Anterior cingulate cortex (tissue), 58 donors: ENCODE measurements at places on chromosomes 16 and 17.
A peak's percentile ranks its signal among the peaks of the same experiment; 100 is the strongest.

DNA sequence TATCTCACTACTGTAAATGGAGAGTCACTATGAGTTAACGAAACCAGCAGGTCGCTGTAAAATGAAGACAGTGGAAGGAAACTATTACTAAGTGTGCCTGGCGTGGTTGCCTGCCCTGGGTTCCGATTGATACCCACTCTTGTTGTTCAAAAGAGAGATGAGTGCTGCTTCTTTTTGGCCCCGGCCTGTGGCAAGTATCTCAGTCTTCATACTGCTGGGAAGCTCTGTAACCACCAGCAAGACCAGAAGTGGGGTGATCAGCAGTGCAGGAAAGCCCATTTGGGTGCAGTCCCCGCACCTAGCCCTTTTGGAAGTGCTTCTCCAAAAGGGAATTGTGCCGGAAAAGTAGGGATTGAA, 104.5 kb downstream of the SNX29 start:
- DNase-seq = no peak

GRCh38 chr16:28538733-28539596, at the start of gene NUPR1:
Gene NUPR1 (minus strand): TSS chr16:28538974. CDS start chr16:28538907, 67 bp downstream.
- DNase-seq = peak; percentile 36

DNA sequence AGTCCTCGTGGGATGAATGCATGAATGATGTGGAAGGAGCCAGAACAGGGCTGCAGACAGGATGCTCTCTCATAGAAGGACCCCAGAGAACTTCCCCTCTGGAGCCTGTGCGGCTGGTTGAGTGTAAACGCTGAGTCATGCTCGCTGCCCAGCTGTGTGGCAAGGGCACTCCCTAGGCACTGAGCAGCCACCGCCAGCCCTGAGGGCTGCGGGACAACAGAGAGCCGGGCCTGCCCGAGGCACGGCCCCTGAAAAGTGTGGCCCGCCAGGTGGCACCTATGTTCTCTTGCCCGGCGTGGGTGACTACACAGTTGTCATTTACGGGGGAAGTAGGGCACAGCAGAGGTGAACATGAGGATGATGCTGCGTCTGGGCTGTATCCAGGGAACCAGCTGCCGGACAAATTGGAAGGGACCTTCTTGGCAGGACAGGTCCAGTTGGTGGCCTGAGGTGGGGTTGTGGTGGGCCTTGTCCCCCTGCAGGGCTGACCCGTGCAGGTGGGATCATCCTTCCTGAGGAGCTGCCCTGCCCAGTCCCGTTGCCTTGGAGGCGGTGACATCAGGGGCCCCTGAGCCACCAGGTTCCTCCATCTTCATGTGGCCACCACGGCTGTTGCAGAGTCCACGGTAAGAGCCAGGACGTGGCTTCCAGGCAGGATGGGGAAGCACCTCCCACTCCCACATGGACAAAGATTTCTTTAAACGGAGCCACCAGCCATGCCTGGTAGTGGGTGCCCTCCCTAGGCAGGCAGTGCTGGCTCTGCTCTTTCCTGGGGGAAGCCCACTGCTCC, 94.8 kb upstream of the CBX4 start:
- peak; percentile 38 for DNase-seq

GRCh38 chr16:89275284-89275584, 57.7 kb downstream of the ZNF778 start:
- DNase-seq = no peak

DNA sequence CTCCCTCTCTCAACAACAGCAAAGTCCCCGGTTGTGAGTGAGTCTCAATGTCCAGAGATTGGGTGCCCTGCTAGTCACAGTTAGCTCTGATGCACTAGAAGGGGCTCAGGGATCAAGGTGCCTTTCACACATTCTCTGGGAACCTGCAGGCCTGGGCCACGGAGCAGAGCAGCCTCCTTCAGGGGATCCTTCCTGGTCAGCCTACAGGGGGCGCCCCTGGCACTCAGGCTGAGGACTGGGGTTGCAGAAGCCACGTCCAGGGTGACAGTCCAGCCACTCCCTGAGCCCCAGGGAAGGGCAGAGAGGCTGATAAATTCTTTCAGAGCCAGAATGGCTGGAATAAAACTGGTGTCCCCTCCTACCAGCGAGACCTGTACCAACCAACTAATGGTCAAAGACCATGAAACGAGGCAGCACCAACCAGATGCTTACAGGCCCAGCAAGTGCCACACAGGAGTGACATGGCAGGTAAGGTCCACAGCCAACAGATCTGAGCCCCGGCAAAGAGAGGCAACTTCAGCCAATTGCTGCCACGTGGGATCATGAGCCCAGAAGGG, 43.5 kb downstream of the ST3GAL2 start:
- DNase-seq = peak; percentile 6

DNA sequence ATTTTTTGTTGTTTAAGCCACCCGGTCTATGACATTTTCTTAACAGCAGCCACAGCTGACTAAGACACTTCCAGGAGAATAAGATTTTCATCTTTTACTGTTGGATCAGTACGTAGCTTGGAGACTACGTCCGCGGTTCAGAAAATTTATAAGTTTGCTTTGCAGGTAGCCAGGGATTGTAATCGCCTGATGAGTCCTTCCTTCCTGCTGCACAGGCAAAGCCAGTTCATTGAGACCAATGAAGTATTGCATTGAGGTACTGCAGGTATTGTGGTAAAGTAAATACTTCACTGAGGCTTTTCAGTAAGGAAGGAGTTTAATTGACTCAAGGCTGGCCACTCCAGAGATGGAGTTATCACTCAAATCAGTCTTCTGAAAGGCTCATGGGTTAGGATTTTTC, 269.4 kb upstream of the ELAC2 start:
- DNase-seq = no peak

DNA sequence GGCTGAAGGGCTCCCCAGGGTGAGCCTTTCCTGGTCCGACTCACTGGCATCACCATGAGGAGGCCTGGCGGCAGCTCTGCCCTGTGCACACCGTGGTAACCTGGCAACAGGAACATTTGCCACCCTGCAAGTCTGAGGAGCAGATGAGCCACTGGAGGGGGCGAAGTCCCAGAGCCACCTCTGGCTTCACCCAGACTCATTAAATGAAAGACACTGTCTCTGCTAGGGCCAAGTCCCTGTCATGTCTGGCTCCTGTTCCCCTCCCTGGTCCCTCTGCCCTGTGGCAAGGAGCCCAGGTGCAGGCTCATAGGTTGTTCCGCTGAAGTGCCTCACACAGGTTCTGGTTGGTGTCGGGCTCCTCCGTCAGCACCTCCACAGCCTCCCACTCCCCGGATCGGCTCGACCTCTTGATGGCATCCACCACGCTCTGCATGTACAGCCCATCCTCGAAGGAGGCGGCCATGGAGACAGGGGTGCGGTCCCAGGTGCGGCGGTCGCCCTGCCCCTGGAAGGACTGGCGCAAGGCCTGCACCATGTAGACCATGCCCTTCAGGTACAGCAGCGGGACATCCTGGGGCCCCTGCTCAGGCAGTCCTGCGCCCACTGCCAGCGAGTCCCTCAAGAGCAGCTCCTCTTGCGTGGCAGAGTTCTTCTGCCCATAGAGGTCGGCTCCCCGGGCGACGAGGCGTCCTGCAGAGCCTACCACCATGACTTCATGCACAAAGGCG, 8.4 kb downstream of the C16orf86 start:
- DNase-seq = no peak

- DNase-seq = no peak
Measured at GRCh38 chr17:81291662-81292061, 3.4 kb downstream of the SLC38A10 start.

DNA sequence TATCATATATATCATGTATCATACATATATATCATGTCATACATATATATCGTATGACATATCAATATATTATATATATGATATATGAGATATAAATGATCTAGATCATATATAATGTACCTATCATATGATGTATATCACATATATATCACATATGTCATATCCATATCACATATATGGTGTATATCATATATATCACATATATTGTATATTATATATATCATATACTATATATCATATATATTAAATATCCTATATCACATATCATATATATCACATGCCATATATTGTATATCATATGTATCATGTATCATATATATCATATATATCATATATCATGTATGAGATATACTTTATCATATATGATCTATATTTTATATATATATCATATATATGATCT, 355.9 kb upstream of the RBFOX1 start:
- no peak for DNase-seq

- DNase-seq = no peak
Measured at GRCh38 chr17:70629902-70630301, 460.6 kb downstream of the KCNJ2 start.

DNA sequence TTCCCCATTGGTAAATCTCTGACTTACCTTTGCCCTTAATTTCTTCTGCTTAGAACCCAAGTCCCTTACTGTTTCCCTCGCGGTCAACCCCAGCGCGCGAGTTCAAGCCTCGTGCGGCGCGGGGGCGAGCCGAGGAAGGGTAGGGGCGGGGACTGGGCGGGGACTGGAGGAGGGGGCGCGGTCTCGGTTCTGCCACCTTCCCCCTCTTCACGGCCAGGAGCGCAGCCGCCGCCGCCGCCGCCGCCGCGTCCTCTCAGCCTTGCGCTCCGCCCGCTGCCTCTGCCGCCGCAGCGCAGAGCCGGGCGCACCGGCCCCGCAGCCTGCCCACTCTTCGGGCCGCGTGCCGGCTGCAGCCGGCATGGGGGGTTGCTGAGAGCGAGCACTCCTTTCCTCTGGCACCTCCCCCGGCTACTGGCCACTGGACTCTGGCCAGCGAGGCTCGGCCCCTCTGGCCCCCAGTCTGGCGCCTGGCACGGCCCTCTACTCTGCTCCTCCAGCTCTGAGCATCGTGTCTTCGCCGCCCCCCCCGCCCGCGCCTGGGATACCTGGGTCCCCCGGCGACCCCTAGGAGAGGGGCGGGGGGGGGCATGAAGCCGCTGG, at the start of gene RAPGEFL1:
Gene RAPGEFL1 (plus strand): TSS at position 196 of the 600 bp plus-strand sequence. CDS start 392 bp downstream, at position 588.
- DNase-seq = peak; percentile 56

GRCh38 chr16:19963301-19963700, 78.7 kb upstream of the GPRC5B start:
- peak; percentile 10 for DNase-seq

DNA sequence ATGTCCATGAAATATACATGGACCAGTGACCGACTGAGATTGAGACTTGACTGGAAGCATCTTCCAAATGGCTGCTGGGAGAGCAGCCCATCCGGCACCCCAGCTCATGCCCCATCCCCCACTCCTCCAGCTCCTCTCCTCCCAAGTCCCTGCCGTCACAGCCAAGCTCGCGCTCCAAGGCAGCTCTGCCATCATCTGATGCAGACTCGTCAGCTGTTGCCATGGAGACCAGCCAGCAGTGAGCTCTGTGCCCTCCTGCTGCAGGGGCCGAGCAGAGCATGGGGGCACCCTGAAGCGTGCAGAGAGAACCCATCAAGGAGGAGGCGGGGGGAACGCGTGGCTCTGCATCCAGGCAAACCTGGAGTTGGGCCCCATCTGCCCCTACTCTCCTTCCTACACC, 74.5 kb upstream of the TNRC6C start:
- DNase-seq = peak; percentile 94

- no peak for DNase-seq
Measured at GRCh38 chr16:29662729-29663015, 375 bp upstream of the SPN start.

GRCh38 chr17:57133486-57133885, 48.4 kb downstream of the AKAP1 start:
- DNase-seq = no peak

GRCh38 chr17:76232342-76232741, 8.0 kb downstream of the RNF157 start:
- DNase-seq = no peak

- DNase-seq = no peak
Measured at GRCh38 chr16:88725609-88726407, 19.5 kb downstream of the CTU2 start.

DNA sequence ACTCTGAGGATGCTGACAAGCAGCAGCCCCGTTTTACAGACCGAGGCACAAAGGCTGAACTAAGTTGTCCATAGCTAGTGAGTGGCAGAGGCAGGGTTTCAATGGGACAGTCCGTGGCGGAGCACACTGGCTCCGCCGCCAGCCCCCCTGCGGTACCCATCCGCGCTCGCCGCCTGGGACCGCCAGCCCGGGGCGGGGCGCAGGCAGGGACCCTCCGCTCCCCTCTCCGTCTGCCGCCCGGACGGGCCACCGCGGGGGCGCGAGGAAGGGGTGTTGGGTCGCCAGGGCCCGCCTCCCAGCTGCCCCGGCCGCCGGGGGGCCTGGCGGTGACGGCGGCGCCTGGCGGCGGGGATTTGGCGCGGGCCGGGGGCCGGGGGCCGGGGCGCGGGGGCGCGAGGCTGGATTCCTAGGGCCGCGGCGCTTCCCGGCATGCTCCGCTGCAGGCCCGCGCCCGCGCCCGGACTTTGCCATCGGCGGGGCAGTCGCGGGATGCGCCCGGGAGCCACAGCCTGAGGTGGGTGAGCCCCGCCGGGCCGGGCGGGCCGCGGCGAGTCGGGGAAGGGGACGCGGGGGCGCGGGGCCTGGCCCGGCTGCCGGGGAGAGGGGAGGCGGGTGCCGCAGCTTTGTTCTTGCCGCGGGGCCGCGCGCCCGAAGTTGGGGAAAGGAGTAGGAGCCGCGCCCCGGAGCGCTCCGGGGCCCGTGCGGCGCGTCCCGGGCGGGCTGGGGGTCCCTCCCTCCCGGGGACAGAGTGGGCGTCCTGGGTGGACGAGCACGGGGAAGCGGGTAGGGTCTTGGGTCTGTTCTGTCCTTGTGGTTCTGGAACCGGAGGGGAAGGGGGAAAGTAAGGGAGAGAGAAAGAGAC, at the start of gene TMEM98:
Gene TMEM98 (plus strand): TSS at position 430 of the 862 bp plus-strand sequence. CDS start 3,376 bp downstream, outside the sequence.
- peak; percentile 67 for DNase-seq

DNA sequence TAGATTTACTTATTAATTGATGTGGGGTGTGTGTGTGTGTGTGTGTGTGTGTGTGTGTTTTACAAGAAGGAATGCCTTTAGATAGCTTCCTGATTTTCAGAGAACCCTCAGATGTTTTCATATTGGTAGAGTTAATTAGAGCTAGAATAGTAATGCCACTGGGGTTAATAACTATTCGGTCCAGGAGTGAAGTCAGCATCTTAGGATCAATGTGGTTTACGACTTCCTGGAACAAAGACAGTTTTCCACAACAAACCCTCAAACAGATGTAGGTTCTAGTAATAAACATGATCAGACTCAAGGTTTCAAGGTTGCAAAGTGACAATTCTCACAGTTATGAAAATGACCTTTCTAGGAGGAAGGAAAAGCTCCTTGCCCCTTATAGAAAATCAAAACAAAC, 12.2 kb upstream of the SLC52A1 start:
- DNase-seq = no peak

GRCh38 chr16:24980077-24980793, 34.9 kb downstream of the ARHGAP17 start:
- DNase-seq = no peak

DNA sequence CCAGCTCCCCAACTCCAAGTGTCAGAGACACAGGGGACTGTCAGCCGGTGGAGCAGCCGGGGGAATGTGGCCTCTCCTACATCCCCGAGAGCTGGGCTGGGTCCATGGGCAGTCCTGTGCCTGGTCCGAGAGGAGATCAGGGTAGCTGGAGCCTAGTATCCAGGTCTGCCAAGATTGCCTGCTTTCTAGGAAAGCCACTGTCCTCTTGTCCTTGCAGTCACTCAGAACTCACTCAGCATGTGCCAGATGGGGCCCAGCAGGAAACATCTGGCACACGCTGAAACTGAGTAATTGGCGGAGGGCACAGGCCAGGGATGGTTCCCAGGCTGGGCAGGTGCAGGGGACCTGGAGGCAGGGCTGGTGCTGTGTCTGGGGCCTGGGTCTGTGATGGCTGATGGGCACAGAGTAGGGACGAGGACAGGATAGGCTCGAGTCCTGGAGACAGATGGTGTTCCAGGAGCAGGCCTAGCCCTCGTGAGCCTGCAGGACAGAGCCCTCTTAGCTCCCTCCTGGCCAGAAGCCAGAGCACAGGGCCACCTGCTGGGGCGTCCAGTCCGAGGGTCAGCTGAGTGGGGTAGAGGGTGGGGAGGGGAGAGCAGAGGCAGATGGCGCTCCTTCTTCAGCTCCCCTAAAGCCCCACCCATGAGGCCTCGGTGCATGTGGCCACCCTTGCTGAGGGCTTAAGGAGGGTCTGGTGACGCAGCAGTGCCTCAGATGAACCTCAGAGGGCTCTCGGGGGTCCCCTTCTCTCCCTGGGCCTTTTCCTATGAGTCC, 31.1 kb downstream of the ADCY7 start:
- DNase-seq = no peak
